ENCODE measurements at places on chromosomes 3 and 15.
A peak's percentile ranks its signal among the peaks of the same experiment; 100 is the strongest.

- no peak for DNase-seq
These were observed 54.7 kb downstream of the ADAM10 start for GRCh38 chr15:58694641-58695398.

- DNase-seq: no peak
These were observed 138.9 kb upstream of the COL8A1 start for GRCh38 chr3:99499235-99500158.

- DNase-seq: no peak
These were observed 244.5 kb upstream of the SUCLG2 start for GRCh38 chr3:67898916-67899315.

DNA sequence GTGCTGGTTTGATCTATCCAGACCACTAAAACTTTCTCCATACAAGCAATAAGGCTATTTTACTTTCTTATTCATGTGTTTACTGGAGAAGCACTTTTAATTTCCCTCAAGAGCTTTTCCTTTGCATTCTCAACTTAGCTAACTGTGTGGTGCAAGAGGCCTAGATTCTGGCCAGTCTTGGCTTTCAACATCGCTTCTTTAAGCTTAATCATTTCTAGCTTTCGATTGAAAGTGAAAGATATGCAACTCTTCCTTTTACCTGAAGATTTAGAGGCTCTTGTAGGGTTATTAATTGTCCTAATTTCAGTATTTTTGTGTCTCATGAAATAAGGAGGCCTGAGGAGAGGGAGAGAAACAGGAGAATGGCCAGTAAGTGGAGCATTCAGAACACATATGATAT is 234.8 kb upstream of the GADL1 start:
- no peak for DNase-seq

DNA sequence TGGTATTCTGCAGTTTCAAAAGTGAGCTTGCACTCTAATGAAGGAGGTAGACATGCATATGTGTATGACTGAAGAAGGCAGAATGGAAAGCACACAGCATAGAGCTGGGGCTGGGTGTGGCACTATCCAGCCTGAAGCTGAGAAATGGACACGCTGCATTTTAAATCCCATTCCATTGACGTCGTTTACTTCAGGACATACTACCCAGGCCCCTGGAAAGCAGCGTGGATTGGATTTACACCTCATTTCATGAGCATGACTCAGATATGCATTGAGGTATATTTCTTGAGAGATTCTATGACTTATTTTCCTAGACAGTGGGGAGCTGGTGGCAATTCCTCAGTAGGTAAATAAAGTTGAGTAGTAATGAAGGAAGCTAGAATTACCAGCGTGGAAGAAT is 101.4 kb downstream of the ABI3BP start:
- DNase-seq: no peak

DNA sequence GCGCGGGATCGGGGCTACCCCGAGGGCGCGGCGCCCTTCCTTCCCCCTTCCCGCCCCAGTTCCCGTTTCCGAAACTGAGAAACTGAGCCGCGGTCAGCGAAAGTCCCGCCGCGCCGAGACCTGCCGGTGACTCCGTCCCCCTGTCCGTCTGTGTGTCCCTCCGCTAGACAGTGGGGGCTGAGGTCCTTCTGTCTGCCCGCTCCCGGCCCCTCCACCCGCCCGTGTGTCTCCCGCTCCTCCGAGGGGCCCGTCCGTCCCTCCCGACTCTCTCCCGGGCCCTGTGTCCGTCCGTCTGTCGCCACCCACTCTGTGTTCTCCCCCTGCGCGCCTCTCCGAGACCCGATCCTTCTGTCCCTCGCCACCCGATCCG is 426 bp downstream of the PRKCD start:
- no peak for DNase-seq

GRCh38 chr3:139441656-139442055 is 34.7 kb downstream of the RBP2 start:
- DNase-seq: no peak

DNA sequence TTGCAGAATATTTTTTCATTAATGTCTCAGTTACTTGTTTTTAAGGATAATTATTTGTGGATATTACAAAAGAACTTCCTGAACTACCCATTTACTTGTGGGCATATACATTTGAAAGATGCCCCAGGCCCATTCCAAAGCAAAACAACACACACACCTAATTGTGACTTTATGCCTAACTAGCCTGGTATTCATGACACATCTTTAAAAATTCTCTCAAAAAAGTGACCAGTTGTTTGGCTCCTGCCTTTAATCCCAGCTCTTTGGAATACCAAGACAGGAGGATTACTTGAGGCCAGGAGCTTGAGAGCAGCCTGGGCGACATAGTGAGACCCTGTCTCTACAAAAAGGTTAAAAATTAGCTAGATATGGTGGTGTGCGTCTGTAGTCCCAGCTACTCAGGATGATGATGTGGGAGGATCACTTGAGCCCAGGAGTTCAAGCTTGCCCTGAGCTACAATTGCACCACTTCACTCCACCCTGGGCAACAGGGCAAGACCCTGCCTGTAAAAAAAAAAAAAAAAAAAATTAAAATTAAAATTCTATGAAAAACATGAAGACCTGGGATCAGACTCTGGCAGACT is 51.7 kb upstream of the SLC4A7 start:
- no peak for DNase-seq

DNA sequence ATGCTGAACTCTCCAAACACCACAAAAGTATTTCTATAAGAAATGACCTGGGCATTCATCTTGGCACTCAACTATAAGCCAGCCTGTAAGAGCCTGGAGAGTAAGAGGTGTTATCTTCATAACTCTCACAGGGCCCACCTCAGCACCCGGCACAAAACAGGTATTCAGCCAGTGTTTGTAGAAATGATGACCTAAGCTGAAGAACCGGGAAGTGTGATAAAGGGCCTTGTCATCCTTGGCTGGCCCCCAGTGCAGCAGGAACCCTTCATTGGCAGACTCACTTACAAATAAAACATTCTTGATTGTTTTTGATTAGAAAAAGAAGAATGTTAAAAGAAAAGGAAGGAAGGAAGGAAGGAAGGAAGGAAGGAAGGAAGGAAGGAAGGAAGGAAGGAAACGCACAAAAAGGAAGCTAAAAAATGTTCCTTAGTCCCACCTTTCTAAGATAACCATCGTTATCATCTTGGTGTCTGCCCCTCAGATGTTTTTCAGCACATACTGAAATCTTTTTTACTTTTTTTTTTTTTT is 52.1 kb downstream of the DAPK2 start:
- DNase-seq: no peak

GRCh38 chr3:185539934-185540333 is 12.5 kb downstream of the LIPH start:
- DNase-seq: no peak

DNA sequence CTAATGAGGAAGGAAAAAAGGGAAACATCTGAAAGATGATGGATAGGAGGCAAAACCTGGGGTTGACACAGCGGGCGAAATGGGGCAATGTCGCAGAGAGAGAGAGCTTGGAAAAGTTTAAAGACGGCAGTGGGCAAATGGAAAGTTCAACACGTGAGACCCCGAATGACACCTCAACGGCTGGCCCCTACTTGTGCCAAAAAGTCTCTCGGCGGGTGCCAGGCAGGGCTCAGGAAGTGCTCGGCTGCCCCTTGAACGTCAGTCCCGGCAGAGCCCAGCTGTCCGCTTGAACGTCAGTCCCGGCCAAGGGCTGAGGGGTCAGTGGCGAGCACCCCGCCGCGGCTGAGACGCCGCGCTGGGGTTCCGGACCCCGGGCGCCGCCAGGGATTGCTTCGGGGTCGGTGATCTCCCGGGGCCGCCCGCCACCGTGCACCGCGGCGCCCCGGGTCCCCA is 658 bp downstream of the EOGT start:
- peak; percentile 50 for DNase-seq

GRCh38 chr3:59128685-59129084 is 78.9 kb upstream of the CFAP20DC start:
- no peak for DNase-seq

- no peak for DNase-seq
These were observed 48.8 kb upstream of the PSMD6 start for GRCh38 chr3:64072126-64072525.

- no peak for DNase-seq
These were observed 5.7 kb downstream of the MORF4L1 start for GRCh38 chr15:78878356-78878755.

DNA sequence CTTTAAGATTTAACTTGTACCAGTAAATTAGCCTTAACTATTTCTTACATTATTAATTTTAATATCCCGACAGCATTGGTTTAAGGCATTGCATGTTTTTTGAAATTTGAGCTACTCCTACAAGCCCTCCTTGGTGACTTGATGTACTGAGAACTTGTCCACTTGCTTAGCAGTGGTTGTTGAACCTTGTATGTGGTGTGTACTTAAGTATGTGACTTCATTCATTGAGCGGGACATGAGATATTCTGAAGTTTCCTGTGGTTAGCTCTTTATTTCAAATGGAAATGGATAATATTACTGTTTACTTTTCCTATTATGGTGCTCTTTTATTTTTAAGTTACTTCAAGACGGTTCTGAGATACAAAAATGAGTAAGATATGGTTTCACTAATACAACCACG is 3.6 kb upstream of the COL6A5 start:
- no peak for DNase-seq

DNA sequence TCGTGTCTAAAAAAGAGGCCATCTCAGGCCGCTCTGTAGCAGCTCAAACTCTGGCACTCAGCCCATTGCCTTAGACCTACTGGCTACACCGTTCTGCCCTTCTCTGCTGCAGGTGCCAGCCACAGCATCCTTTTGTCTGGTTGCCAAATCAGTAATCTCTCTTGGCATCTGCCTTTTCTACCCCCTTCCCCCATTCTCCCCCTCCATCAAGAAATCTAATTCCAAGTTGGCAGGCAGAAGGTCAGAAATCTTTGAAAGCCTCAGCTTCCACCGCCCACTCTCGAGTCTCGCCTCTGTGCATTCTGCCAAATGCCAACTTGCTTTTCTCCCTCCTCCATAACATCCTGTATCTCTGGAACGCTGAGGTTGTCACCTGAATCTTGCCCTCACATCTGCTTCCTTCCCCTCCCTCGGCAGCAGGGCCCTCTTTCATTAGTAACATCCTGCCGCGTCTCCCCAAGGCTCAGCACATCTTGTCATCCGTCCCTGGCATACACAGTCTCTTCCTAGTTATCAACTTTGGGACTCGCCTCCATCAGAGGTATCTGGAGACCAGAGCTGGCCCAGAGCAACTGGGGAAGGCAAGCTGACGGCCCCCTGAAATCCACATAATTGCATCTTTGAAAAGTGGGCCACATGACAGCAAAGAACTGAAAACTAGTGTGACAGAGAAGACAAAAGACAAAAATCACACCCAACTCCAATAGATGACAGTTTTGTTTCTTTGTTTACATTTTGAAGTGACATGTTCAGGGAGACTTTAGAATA is 312.0 kb upstream of the CCDC54 start:
- DNase-seq: no peak

- no peak for DNase-seq
These were observed 418.3 kb upstream of the CDIN1 start for GRCh38 chr15:36161108-36161507.

DNA sequence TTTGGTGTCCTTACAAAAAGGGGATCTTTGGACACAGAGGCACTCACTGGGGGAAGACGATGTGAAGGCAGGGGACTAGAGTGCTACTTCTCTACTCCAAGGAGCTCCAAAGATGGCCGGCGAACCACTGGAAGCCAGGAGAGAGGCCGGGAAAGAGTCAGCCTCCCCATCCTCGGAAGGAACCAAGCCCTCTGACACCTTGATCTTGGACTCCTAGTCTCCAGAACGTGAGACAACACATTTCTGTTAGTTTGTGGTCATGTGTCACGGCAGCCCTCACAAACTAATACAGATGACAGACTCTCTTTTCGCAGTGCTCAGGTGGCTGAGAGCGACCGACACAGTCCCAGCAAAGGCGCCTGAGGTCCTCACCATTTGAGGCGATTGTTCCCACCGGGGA is 24.4 kb upstream of the ATP2B2 start:
- no peak for DNase-seq

Measured in GM12891 (cell line).